Activated CD4-positive, alpha-beta T cell treated with anti-CD3 and anti-CD28 coated beads, Interleukin-2, amount 10 ng/mL, durations not matched to agents 24 days and 14 days (primary cell): ENCODE measurements at places on chromosomes 11 and 22. TPM values are rescaled to one million over a fixed set of nuclear protein-coding genes. Genes with fewer than 3 reads are reported as not detected.
A peak's percentile ranks its signal among the peaks of the same experiment; 100 is the strongest.

GRCh38 chr22:42768385-42769035, 47.8 kb upstream of the A4GALT start:
- H3K4me3 ChIP-seq = no peak overlapping the region
- no peaks in the 10 kb centered on the region for H3K4me1 ChIP-seq
- H3K27ac ChIP-seq = no peak overlapping the region
- no peaks in the 10 kb centered on the region for H3K27me3 ChIP-seq
- no peaks in the 10 kb centered on the region for H3K36me3 ChIP-seq

GRCh38 chr11:6530848-6531247, 33.8 kb downstream of the DNHD1 start:
- peaks cover 19% of the 10 kb centered on the region for H3K4me1 ChIP-seq
- peaks cover 31% of the 10 kb centered on the region for H3K36me3 ChIP-seq
- no peak overlapping the region for H3K4me3 ChIP-seq

- H3K27me3 ChIP-seq = no peaks in the 10 kb centered on the region
- no peak overlapping the region for H3K4me3 ChIP-seq
- H3K4me1 ChIP-seq = no peaks in the 10 kb centered on the region
- no peak for DNase-seq
Measured at GRCh38 chr22:32361257-32361656, 3.6 kb downstream of the RFPL3 start.

Gene OR6T1
- not detected in 2 replicates for total RNA-seq

- H3K4me1 ChIP-seq = peaks cover 19% of the 10 kb centered on the region
- peaks cover 22% of the 10 kb centered on the region for H3K36me3 ChIP-seq
- no peak for DNase-seq
- H3K27ac ChIP-seq = no peak overlapping the region
- H3K27me3 ChIP-seq = no peaks in the 10 kb centered on the region
- no peak overlapping the region for H3K4me3 ChIP-seq
Measured at GRCh38 chr11:8917157-8917825, 6.3 kb downstream of the AKIP1 start.

DNA sequence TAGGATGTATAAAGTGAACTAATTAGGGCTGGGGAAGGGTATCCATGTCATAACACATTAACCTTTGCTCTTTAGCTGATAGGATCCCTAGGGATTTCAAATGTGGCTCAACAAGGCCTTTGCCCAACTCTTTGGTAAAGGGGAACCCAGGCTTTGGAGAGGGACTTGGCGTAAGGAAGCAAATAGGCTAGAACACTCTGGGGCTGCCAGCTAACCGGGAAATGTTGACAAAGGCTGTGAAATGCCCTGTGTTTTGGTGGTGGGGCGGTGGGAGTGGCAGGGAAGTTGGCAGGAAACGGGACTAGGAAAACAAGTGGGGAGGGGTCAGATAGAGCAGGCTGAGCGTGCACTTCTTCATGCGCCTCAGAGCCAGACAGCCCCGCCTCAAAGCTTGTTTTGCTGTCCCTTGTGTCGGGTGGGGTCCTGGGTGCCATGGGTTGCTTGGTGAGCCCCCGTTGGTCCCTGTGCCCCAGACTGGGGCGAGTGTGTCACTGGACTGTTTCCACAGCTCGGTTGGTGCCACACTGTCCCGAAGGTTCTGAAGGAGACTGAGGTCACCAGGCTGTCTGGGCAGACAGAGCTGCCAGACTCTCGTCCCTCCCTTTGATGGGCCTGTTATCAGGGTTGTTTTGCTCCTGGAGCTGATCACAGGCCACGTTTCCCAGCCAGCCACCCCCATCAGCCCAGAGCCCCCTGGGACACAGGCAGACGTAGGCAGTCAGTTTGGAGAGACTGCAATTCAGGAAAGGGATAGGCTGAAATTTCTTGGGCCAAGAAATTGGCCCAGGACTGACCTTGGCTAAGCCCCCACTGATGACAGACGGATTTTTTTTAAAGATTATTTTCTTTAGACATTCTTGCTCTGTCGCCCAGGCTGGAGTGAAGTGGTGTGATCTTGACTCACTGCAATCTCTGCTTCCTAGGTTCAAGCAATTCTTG, 19.6 kb downstream of the KCTD21 start:
- H3K4me1 ChIP-seq = no peaks in the 10 kb centered on the region
- H3K27ac ChIP-seq = no peak overlapping the region
- H3K36me3 ChIP-seq = peaks cover 10% of the 10 kb centered on the region
- DNase-seq = no peak
- H3K4me3 ChIP-seq = no peak overlapping the region

- H3K27me3 ChIP-seq = no peaks in the 10 kb centered on the region
- peak; percentile 57 for DNase-seq
Measured at GRCh38 chr11:87083029-87083428, 45.3 kb downstream of the TMEM135 start.

DNA sequence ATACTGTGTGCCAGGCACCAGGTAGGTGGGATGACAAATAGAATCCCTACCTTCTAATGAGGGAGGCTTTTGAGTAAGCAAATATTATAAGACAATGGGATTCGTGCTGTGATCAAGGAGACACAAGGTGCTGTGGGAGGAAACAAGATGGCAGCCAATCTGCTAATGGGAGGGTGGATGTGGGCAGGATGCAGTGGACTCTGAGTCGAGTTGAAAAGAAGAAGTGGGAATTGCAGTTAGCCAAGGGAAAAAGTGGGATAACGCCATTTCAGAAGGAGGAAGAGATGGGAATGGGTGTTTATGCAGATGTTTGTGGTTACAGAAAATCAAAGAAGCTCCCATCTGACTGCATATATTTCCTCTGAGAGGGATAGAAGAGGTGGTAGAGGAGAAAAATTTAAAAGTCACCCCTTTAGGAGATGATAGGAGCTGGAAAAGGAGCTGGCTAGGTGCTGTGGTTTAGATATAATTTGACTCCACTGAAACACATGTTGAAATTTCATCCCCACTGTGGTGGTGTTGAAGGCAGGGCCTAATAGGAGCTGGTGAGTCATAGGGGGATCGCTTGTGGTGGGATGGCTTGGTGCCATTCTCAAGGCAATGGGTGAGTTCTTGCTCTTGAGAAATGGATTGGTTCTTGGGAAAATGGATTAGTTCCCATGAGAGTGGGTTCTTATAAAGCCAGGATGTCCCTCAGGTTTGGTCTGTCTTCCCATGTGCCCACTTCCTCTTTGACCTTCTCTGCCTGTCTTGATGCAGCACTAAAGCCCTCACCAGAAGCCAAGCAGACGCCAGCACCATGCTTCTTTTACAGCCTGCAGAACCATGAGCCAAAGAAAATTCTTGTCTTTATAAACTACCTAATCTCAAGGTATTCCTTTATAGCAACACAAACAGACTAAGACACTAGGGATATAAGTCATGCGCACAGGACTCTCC, 30.0 kb upstream of the POU2AF1 start:
- H3K27me3 ChIP-seq = no peaks in the 10 kb centered on the region
- H3K4me3 ChIP-seq = no peak overlapping the region
- H3K27ac ChIP-seq = peak overlapping the region; percentile 52
- no peaks in the 10 kb centered on the region for H3K36me3 ChIP-seq

Gene FAM180B
- total RNA-seq = 0.19 and 0.28 TPM in 2 replicates

Gene OR10A2
- not detected in 2 replicates for total RNA-seq

DNA sequence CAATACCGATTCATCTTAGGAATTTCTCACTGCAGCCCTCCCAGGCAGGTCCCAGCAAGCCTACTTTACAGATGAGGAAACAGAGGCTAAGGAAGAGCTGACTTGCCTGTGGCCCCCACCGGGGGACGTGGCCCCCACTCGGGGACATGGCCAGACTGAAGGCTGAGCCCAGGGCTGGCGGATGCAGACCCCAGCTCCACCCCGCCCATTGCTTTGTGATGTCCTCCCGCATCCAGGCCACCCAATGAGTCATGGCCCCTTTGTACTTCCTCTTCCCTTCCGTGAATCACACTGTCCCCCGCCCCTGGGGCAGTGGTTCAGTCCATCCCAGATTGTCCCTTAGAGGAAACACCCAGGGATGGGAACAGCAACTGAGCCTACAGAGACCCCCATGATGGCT, 116.0 kb upstream of the ANO1 start:
- no peaks in the 10 kb centered on the region for H3K4me1 ChIP-seq
- no peak for DNase-seq
- H3K4me3 ChIP-seq = no peak overlapping the region

DNA sequence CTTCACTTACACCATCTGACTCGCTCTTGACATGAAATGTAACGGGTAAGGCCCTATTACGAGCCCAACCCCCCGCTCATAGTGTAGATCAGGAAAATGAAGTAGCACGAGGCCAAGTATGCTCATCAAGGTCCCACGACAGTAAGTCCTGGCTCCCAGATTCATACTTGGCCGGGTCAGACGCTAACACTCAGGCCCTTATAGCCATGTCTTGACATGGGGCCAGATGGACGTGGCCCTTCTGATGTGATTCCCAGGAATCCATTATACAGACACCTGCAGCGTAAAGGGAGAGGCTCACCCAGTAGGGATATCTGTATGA, 175.1 kb downstream of the CEP164 start:
- H3K27me3 ChIP-seq = no peaks in the 10 kb centered on the region
- peaks cover 2% of the 10 kb centered on the region for H3K4me1 ChIP-seq
- no peaks in the 10 kb centered on the region for H3K36me3 ChIP-seq
- H3K27ac ChIP-seq = no peak overlapping the region

DNA sequence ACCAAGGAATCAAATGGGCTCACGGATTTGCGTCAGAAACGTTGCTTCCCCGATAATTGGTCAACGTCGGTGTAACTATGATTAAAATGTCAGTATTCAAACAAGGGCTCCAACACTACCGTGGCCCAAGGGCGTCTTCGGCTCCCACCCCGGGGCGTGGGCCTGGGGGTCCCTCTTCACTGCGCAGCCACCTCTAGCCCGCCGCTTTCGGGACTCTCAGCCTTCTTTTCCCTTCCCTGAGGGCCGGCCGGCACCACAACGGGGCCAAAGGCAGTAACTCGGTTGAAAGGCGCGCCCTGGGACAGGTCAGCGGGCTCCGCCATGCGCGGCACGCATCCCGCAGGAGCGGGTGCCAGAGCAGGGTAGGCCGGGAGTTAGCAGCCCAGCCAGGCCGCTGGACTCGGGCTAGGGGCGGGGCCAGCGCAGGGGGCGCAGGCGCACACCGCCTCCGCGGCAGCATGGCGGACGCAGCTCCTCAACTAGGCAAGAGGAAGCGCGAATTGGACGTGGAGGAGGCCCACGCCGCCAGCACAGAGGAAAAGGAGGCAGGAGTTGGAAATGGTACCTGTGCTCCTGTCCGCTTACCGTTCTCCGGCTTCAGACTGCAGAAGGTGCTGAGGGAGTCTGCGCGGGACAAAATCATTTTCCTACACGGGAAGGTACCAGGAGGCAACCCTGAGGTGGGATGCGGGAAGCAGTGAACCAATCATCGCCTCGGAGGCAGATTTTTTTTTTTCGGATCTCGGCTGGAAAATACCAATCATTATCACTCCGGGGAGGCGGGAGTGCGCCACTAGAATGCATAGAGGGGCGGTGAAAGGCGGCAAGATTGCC, at the start of gene DCPS:
TSS of gene DCPS (plus strand) at position 438 of the 834 bp plus-strand sequence. CDS start at position 459, 21 bp downstream.
- peak; percentile 97 for DNase-seq
- peaks cover 19% of the 10 kb centered on the region for H3K4me1 ChIP-seq
- H3K27me3 ChIP-seq = no peaks in the 10 kb centered on the region

DNA sequence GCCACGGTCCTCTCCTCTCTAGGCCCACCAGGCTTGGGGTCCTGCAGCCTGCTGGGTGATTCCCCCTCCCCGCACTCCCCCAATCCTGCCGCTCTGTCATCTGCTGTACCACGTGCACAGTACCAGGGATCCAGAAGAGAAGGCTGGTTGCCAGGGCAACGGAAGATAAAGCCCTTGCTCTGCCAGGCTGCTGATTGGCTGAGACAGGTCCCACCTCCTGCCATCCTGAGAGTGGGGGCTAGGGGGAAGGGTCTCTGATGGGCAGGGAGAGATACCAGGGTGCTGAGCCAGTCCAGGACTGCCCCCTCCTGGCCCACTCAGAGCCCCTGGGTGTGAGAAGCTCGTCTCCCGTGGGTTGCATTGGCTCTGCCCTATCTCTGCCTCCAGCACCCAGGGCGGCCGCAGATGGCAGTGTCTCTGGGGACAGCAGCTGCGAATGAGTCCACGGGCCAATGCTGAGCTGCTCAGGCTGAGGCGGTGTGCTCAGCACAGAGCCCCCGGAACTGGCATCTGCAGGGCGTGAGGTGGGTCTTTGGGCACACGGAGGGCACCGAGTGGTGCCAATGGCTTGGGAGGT, at the start of gene SMIM45:
TSS of gene SMIM45 (plus strand) at position 253 of the 577 bp plus-strand sequence.
- no peak within 1 kb of the TSS for H3K27ac ChIP-seq
- no peaks in the 10 kb centered on the region for H3K27me3 ChIP-seq
- H3K4me3 ChIP-seq = no peak within 1 kb of the TSS
- no peaks in the 10 kb centered on the region for H3K36me3 ChIP-seq
- no peak for DNase-seq

DNA sequence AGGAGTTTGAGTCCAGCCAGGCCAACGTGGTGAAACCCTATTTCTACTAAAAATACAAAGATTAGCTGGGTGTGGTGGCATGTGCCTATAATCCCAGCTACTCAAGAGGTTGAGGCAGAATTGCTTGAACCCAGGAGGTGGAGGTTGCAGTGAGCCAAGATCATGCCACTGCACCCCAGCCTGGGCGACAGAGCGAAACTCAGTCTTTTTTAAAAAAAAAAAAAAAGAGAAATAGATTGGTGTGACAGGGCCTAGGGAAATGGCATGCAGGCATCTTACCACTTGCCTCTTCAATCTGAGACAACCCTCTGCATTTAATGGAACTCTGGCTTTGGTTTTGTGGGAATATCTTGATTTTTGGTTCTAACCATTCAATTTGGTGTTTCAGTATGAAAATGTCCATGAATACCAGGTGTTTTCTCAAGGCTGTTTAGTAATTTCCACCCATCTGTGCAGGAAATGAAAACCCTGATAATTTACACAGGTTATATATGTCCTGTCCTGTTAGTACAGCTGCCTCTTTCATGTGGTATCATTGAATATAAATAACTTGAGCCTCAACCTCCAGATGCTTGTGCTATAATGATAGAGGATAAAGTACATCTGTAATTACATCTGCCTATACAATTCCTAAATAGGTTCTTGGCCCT, 8.4 kb downstream of the XBP1 start:
- H3K4me3 ChIP-seq = peak overlapping the region; percentile 14
- peak overlapping the region; percentile 64 for H3K27ac ChIP-seq
- peaks cover 51% of the 10 kb centered on the region for H3K4me1 ChIP-seq
- H3K36me3 ChIP-seq = peaks cover 51% of the 10 kb centered on the region
- no peak for DNase-seq
- no peaks in the 10 kb centered on the region for H3K27me3 ChIP-seq

- no peaks in the 10 kb centered on the region for H3K27me3 ChIP-seq
- no peak overlapping the region for H3K4me3 ChIP-seq
- H3K27ac ChIP-seq = no peak overlapping the region
- no peaks in the 10 kb centered on the region for H3K36me3 ChIP-seq
- H3K4me1 ChIP-seq = no peaks in the 10 kb centered on the region
- DNase-seq = no peak
Measured at GRCh38 chr11:110598725-110599124, 113.5 kb downstream of the ARHGAP20 start.

GRCh38 chr22:19631899-19632667, 82.2 kb upstream of the SEPTIN5 start:
- no peaks in the 10 kb centered on the region for H3K36me3 ChIP-seq
- H3K4me1 ChIP-seq = peaks cover 2% of the 10 kb centered on the region
- no peak overlapping the region for H3K27ac ChIP-seq
- H3K4me3 ChIP-seq = no peak overlapping the region
- H3K27me3 ChIP-seq = peaks cover 5% of the 10 kb centered on the region
- DNase-seq = peak; percentile 63

Gene APLNR
- not detected in 2 replicates for total RNA-seq

- no peak overlapping the region for H3K27ac ChIP-seq
- no peaks in the 10 kb centered on the region for H3K27me3 ChIP-seq
- H3K4me3 ChIP-seq = no peak overlapping the region
- DNase-seq = no peak
- no peaks in the 10 kb centered on the region for H3K4me1 ChIP-seq
Measured at GRCh38 chr11:79159657-79160450, 281.0 kb downstream of the TENM4 start.

GRCh38 chr22:29470159-29470855, 9.7 kb upstream of the NEFH start:
- peaks cover 19% of the 10 kb centered on the region for H3K27me3 ChIP-seq
- DNase-seq = peak; percentile 95
- H3K4me1 ChIP-seq = peaks cover 4% of the 10 kb centered on the region
- no peaks in the 10 kb centered on the region for H3K36me3 ChIP-seq
